ENCODE measurements at places on chromosomes 3 and 15.

DNA sequence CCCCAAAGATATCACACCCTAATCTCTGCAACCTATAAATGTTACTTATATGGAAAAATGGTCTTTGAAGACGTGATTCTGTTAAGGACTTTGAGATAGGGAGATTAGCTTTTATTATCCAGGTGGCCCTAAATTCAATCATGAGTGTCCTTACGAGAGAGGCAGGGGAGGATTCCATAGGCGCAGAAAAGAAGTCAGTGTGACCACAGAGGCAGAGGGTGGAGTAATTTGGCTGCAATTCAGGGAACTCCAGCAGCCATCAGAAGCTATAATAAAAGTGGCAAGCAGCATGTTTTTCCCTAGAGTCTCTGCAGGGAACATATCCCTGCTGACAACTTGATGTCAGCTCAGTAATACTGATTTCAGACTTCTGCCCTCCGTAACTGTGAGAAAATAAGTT is 315.2 kb upstream of the ROBO2 start:
- DNase-seq, result no peak

GRCh38 chr15:24858737-24859601 is 95.8 kb upstream of the SNRPN start:
- DNase-seq, result no peak

- no peak for DNase-seq
Measured at GRCh38 chr3:141881702-141882101, 5.3 kb downstream of the ATP1B3 start.

- DNase-seq, result no peak
Measured at GRCh38 chr3:107184375-107184774, 192.9 kb upstream of the CCDC54 start.

GRCh38 chr3:7340795-7341194 is 479.9 kb downstream of the GRM7 start:
- no peak for DNase-seq

GRCh38 chr3:106510206-106510605 is 641.4 kb upstream of the CBLB start:
- no peak for DNase-seq

DNA sequence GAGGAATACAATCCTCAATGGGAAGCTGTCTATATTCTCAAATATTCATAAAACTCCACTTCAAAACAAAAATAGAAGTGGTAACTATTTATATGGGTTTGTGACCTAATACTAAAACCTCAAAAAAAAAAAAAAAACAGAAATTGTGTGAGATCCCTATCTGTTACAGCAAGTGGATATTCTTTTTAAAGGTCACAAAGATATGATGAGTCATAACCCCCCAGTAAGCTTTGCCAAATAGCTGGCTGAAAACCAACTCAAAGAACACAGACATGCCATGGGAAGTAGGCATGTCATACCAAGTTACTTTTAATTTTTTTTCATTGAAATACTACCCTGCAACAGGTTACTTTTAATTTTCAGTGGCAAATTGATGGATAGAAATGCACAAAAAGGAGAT is 62.5 kb downstream of the CBLB start:
- no peak for DNase-seq

DNA sequence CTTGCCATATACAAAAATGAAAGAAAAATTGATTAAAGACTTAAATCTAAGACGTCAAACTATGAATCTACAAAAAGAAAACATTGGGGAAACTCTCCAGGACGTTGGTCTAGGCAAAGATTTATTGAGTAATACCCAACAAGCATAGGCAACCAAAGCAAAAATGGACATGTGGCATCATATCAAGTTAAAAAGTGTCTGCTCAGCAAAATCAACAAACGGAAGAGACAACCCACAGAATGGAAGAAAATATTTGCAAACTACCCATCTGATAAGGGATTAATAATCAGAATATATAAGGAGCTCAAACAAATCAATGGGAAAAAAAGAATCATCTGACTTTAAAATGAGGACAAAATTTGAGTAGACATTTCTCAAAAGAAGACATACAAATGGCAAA is 160.9 kb downstream of the DCLK3 start:
- no peak for DNase-seq

DNA sequence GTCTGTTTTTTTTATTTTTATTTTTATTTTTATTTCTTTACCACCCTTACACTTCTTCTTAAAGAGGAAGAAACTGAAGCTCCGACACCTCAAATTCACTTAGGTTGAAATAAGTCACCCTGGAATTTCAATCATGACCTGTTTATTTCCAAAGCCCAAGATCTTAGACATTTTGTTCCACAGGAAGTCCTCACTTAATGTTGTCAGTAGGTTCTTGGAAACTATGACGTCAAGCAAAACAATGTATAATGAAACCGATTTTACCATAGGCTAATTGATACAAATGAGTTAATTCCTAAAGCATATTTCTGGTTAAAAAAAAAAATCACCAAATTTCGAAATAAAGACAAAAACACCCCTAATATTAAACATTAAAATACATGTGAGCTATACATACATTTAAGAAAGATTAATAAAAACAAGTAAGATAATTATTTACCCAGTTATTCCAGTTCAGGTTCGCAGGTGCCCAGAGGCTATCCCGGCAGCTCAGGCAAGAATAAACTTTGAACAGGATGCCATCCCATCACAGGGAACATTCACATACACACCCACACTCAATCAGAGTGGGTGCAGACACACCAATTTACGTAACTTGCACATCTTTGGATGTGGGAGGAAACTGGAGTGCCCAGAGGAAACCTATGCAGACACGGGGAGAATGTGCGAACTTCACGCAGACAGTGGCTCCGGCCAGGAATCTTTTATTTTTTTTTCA is 391.0 kb downstream of the RAP2B start:
- DNase-seq, result no peak
